ENCODE measurements at places on chromosomes 7 and 10.

- DNase-seq, result no peak
These were observed 953.2 kb downstream of the SORCS3 start for GRCh38 chr10:105594296-105594695.

DNA sequence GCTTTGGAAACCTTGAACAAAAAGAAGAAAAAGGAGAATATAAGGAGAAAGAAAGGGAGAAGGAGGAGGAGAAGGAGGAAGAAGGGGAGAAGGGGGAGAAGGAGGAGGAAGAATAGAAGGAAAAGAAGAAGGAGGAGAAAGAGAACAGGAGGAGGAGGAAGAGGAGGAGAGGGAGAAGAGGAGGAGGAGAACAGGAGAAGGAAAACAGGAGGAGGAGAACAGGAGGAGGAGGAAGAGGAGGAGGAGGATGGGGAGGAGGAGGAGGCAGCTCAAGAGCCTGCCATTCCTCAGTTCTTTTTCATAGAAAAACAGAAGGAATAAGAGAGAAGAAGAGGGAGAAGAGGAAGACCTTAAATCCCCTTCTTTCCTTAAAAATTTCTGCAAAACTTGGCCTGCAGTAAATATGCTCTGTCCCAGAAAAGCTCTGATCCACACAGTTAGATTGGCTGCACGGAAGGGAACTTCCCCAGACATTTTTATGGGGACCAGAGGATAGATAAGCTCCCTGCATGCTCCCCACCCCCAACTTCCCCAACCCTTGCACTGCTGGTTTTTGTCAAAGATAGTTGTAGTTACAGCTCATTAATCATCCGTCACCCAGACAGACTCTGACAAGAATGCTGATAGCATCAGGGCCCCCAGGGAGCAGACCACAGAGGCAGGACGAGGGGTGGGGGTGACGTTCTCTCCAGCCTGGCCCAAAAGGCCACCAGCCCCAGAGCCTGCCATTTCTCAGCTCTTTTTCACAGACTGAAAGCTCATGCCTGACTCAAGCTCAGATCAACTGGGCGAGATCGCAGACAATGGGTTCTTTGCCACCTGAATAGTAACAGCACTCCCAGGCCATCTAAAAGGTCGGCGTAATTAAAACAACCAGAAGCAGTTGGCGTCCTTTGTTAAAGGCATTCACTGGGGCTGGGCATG, 34.5 kb upstream of the LYZL1 start:
- no peak for DNase-seq

GRCh38 chr7:139108266-139109187, 993 bp downstream of the ZC3HAV1 start:
- no peak for DNase-seq

- no peak for DNase-seq
These were observed 79.9 kb downstream of the ARHGAP21 start for GRCh38 chr10:24643679-24644209.

GRCh38 chr7:78019447-78020135, 221.0 kb downstream of the PHTF2 start:
- peak; percentile 73 for DNase-seq

- DNase-seq, result no peak
These were observed 427.1 kb upstream of the GALNT17 start for GRCh38 chr7:70704831-70705346.
